ENCODE measurements at places on chromosomes 1 and 21. TPM values are rescaled to one million over a fixed set of nuclear protein-coding genes. Genes with fewer than 3 reads are reported as not detected.

- DNase-seq: no peak
Measured at GRCh38 chr1:34842073-34842472, 17.5 kb downstream of the SMIM12 start.

Gene DEPDC1
- total RNA-seq: 1.5 TPM

- DNase-seq: no peak
Measured at GRCh38 chr1:182229451-182229850, 162.1 kb downstream of the GLUL start.

Gene OR2T11
- total RNA-seq: not detected

Gene F13B
- total RNA-seq: not detected

GRCh38 chr21:44687671-44688070, 5.7 kb upstream of the KRTAP12-1 start:
- no peak for DNase-seq

- no peak for DNase-seq
Measured at GRCh38 chr1:23581219-23581618, 21.9 kb upstream of the ID3 start.

Gene OBSCN
- 40.0 TPM for total RNA-seq
